ENCODE measurements at places on chromosomes 3 and 15.

- no peak for DNase-seq
Measured at GRCh38 chr3:127734754-127735473, 62.2 kb downstream of the ABTB1 start.

GRCh38 chr3:81214631-81215030 lies 546.8 kb downstream of the GBE1 start:
- DNase-seq, result no peak

- DNase-seq, result no peak
Measured at GRCh38 chr15:51849860-51850259, 20.4 kb downstream of the TMOD3 start.

GRCh38 chr15:37134699-37135131 lies 34.4 kb upstream of the MEIS2 start:
- DNase-seq, result no peak
